ENCODE measurements at places on chromosomes 2 and 18. TPM values are rescaled to one million over a fixed set of nuclear protein-coding genes. Genes with fewer than 3 reads are reported as not detected.

The TTN gene
- total RNA-seq: under 0.01 TPM

The DSC3 gene
- under 0.01 TPM for total RNA-seq

The KIAA2012 gene
- total RNA-seq: not detected

The NAT8 gene
- not detected for total RNA-seq

The CREG2 gene
- 1.3 TPM for total RNA-seq

The INPP5D gene
- 0.14 TPM for total RNA-seq

The OSBPL1A gene
- total RNA-seq: 22.8 TPM

The ASXL3 gene
- total RNA-seq: 0.14 TPM

The IL37 gene
- total RNA-seq: not detected

The PTPN4 gene
- 16.0 TPM for total RNA-seq

The STON1 gene
- 20.1 TPM for total RNA-seq

The SLC19A3 gene
- 2.4 TPM for total RNA-seq

The PFN4 gene
- 0.29 TPM for total RNA-seq

The AP1S3 gene
- 6.4 TPM for total RNA-seq

The BBS5 gene
- total RNA-seq: 4.8 TPM

Measured in placental pericyte (primary cell).